Hippocampal formation (tissue), 2 donors: ENCODE measurements at places on chromosomes 16 and 17.

DNA sequence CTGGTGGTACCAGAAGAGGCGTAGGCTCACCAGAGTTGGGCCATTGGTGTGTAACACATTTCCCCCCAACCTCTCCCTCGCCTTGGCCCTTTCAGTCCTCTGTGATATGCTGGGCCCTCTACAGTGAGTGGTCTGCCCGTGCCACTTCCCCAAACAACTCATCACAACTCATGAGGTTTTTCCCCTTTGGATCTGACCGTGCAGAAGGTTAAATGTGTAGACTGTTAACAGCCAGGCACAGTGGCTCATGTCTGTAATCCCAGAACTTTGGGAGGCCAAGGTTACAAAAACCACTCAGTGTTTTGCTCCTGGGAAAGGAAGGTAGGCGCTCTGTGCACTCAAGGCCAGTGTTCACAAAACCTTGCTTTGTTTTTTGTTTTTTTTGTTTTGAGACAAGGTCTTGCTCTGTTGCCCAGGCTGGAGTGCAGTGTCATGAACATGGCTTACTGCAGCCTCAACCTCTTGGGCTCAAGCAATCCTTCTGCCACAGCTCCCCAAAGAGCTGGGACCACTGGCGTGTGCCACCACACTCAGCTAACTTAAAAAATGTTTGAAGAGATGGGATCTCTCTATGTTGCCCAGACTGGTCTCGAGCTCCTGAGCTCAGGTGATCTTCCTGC is 11.3 kb upstream of the CYB5B start:
- DNase-seq = no peak

DNA sequence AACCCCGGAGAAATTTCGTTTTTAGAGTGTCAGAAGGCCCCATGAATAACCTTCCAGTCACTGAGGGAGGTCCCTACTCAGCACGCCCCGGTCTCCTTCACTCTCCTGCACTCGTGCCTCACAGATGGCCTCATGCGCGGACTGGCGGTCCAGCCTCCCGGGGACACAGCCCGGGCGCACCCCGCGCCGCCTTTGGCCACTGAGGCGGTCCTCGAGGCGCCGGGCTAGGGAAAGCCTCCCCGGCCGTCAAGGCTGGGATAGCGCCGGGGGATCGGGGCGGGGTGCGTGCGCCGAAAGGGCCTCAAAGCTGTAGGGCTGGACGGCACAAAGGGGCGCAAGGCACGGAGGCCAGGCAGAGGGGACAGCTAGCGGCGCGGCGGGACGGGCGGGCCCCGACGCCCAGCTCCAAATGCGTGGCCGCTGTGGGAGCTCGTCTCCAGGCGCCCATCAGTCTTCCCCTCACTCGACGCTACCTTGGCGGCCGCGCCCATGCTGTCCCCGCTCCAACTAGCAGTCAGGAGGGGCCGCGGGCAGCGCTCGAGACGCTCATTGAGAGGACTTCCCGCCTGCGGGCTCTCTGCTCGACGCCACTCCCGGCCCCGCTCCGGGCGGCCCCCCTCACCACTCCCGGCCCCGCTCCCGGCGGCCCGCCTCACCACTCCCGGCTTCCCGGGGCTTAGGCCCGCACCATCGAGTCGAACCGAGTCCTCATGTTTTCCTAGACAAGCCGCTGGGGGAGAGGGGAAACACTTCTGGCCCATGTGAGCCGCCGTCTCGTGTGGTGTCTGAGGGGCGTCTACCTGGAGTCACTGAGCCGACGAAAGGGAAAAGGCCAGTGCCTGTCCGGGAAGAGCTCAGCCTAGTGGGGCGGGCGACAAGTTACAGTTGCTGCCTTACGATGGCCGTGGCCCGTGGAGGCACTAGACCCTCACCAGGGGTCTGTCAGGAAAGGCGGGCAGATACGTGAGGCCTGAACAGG is at the start of gene USP6:
Gene USP6, plus strand, starts transcription at position 360 of the 979 bp plus-strand sequence. CDS start 14,336 bp downstream, outside the sequence.
- no peak for DNase-seq

- no peak for DNase-seq
Measured at GRCh38 chr17:58120195-58120822, 27.9 kb upstream of the OR4D1 start.

GRCh38 chr17:51230306-51230705 is 29.5 kb downstream of the MBTD1 start:
- DNase-seq = no peak

GRCh38 chr17:46896991-46897390 is 26.0 kb upstream of the GOSR2 start:
- DNase-seq = no peak

DNA sequence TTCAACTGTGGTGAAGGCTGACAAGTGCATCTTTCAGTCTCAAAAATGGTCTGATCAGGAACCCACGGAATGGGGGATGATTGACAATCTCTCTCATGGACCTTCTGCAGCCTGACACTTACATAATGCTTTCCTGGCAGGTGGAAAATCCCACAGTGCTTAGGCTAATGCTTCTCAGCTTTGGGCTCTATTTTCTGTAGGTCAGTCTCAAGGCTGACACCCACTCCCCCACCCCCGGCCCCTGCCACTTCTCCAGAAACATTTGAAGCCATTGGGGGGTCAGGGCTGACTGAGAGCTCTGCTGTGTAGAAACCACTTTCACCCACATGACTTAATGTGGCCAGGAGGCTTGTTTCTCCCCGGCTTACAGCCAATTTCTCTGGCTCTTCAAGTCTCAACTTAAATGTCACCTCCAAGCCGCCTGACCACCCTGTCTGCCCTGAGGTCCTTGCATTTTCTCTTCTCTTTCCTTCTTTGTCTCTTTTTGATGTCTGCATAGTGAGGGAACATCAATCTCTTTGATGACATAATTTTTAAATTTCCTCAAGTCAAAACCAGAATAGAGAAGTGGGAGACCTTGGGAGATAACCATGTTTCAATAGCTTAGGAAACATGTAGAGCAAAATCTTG is 16.7 kb upstream of the IRF8 start:
- no peak for DNase-seq

DNA sequence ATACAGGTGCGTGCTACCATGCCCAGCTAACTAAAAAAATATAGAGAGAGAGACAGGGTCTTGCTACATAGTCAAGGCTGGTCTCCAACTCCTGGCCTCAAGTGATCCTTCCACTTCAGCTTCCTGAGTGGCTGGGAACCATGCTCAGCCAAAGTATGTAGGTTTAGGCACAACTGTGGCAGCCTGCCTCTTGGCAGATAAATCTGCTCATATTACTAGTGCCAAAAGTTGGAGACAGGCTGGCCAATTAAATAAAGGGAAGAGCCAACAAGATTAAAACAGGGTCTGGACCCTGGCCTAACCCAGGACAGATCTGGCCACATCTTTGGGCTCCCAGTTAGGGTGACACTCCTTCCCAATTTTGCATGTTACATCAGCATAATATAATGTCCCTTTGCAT is 151.7 kb downstream of the CBLN1 start:
- no peak for DNase-seq

- DNase-seq = no peak
Measured at GRCh38 chr16:3004319-3004718, 8.4 kb upstream of the CLDN9 start.

DNA sequence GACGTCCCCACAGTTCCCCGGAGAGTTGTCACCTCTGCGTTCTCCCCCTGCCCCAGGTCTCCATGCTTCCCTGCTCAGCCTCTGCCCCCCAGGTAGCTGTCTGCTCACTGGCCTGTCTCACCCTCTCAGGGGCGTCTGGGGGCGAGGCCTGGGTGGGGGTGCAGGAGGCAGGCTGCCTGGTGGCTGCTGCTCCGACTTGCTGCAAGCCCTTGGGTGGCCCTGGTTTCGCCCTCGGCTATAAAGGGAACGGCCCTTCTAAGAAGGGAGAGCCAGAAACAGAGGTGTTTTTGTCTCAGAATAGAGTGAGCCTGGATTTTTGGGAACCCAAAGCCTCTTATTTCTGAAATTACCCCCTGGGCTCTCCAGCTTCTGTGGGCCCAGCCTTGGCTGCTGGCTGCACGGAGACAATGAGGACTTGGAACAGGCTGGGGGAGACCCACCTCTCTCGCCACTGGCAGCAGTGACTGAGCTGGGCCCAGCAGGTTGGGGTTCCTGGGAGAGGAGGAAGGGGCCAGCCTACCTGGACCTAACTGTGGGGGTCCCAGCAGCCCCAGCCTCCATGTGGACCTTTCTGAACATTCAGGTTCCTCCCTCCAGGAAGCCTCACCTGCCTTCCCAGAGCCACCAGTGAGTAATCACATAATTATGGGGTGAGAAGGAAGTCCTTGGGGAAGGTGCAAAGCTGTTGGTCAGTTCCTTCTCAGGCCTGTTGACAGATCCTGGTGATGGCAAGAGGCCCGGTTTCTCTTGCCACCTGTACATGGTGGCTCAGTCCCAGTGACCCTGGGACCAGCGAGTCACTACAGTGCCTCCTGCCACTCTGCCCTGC is 15.5 kb upstream of the SPNS2 start:
- DNase-seq = no peak

- DNase-seq = no peak
Measured at GRCh38 chr16:576823-577201, 7.0 kb downstream of the PIGQ start.

GRCh38 chr16:58497468-58497867 is 2.5 kb upstream of the NDRG4 start:
- no peak for DNase-seq

DNA sequence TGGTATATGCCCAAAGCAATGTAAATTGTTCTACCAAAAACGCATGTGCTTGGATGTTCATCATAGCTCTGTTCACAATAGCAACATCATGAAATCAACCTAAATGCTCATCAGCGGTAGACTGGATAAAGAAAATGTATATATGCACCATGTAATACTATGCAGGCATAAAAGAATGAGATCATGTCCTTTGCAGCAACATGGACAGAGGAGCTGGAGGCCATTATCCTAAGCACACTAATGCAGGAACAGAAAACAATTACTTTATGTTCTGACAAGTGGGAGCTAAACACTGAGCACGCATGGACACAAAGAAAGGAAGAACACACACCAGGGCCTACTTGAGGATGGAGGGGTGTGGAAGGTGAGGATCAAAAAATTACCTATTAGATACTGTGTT is 33.7 kb downstream of the TANC2 start:
- no peak for DNase-seq

DNA sequence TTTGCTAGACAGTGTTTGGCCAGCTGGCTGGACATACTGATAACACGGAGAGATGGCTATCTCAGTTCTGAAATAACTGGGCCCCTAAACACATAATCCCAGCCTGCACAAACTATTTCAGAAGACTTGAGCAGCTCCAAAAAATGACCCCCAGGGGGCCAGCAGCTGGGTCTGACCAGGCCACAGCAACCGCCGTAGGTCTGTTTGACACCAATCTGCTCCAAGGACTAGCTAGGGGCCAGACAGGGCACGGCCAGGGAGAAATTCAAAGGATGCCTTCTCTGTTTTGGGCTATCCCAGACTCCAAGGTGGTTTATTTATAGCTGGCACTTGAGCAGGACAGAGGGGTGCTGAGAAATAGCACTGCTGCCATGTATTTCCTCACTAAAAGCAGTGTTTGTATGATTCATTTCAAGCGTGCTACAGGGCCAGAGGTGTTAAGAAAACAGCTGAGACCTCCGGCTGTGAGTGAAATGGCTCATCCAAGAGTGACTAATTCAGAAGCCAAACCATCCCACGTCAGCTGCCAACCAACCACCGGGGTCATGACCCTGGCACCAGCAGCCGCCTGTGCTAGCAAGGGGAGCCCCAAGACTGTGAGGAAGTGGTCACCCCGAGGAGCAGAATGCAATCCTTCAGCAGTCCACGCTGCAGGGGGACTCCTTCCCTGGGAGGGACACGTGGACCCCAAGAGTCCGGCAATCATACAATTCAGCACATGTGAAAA is 5.7 kb downstream of the GGA2 start:
- peak; percentile 14 for DNase-seq

- DNase-seq = no peak
Measured at GRCh38 chr17:37212179-37212578, 163.6 kb upstream of the C17orf78 start.

- no peak for DNase-seq
Measured at GRCh38 chr17:38609280-38610031, 3.7 kb upstream of the SRCIN1 start.

DNA sequence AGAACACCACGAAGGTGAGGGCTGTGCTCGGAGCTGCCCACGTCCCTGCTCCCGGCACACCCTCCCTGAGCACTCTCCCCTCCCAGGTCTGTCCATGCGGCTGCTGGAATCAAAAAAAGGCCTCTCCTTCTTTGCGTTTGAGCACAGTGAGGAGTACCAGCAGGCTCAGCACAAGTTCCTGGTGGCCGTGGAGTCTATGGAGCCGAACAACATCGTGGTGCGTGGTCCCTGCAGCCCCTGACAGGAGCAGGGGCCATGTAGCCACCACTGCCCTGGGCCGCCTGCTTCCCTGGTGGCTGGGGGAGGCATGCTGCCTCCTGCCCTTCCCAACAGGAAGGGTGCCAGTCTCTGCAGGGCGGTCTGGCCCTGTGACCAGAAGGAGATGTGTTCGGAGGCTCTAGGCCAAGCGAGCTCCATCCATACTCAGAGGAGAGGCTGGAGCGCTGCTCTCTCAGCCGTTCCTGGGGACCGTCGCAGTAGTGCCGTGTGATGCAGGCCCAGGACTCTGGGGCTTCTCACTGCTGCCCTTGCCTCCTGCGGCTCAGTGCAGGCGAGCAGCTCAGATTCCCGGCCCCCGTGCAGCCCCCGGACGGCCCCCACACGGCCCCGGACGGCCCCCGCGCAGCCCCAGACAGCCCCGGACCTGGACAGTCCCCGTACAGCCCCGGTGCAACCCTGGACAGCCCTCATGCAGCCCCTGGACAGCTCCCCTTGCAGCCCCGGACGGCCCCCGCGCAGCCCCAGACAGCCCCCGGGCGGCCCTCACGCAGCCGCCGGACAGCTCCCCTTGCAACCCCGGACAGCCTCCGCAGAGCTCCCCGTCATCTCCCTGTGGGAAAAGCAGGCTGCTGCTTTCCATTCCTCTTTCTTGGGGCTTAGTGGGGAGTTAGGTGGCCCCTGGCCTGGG is 20.5 kb downstream of the TCF25 start:
- no peak for DNase-seq

DNA sequence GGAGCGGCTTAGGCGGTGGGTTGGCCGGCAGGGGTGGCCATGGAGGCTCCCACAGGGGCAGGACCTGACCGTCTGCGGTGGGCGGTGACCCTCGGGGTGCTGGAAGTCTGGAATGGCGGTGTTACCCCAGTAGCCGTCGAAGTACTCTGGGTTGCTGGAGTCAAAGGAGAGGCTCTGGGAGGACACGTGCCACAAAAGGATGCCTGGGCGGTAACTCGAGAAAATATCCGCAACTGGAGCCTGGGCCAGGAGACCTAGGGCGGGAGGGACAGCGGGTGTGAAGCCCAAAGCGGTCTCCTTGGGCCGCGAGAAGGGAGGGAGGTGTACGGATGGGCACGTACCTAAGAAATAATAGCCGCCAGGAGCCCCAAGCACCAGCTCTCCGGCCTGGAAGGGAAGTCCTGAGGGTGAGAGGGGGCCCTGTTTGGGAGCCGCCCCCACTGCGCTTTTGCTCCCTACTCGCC is 4.6 kb downstream of the ITGA2B start:
- no peak for DNase-seq

GRCh38 chr17:72614476-72614870 is 478.0 kb downstream of the SLC39A11 start:
- DNase-seq = no peak

GRCh38 chr17:32659419-32659842 is 172.6 kb downstream of the CDK5R1 start:
- peak; percentile 81 for DNase-seq
